ENCODE measurements at places on chromosomes 3 and 15. TPM values are rescaled to one million over a fixed set of nuclear protein-coding genes. Genes with fewer than 3 reads are reported as not detected.

DNA sequence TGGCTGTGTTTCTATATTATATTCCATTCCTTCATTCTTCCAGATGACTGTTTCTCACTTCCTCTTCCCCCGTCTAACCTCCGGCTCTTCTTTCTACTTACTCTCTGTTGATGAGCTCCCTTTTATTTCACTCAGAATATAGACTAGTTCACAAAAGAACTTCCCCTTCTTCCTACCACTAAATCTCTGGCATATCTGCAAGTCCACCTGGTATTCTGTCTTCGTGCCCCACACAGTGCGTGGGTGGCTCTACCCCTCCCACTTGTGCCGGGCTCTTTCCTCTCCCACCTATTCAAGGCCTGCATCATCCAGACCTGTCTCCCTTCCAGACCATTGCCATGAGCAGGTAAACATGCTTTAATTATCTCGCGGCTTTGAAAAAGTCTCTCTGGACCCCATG lies 73.0 kb downstream of the SCN10A start:
- no peak overlapping the region for H3K4me3 ChIP-seq
- no peaks in the 10 kb centered on the region for H3K4me1 ChIP-seq

DNA sequence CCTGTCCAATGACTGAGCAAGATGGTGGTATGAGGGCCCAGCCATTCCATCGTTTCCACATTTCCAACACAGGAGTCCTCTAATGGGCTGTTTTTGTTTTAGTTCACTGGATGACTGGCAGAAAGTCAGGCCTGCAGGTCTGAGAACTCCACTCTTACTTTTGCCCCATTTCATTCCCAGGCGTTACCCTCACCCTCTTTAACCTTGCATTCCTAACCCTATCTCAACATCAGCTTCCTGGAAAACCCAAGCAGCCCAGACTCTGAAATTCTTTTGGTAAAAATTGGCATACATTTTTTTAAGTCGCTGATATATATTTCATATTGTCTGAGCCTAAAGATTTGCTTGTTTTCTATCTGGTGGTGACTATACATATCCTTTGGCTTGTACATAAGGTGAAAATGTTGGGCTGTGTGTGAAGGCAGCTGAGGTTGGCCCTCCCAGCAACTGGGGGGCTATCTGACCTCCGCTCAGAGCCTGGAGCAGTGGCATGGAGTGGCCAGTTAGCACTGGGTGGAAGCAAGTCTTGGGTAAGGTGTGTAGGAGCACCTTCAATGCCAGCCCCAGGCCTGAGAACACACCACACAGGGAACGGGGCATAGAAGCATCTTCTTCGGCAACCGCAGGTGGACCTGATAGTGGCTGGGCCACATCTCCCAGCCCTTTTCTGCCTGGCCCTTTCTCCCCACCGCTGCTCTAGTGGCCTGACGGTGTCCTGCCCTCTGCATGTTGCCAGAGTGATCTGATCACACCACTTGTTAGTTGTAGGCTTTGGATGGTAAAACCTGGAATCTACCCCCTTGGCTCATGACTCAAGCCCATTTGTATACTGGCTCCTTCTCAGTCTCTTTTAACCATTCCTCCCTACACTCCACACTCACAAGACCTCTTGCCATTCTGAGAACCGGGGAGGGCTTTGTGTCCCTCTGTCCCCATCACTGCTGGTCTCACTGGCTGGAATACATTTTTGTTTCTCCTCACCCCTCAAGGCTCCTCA lies 50.0 kb downstream of the AMOTL2 start:
- no peak overlapping the region for H3K27ac ChIP-seq
- no peak for DNase-seq
- H3K4me3 ChIP-seq: no peak overlapping the region
- peaks cover 24% of the 10 kb centered on the region for H3K27me3 ChIP-seq

GRCh38 chr3:106552351-106553043 lies 683.7 kb upstream of the CBLB start:
- H3K4me3 ChIP-seq: no peak overlapping the region
- no peaks in the 10 kb centered on the region for H3K36me3 ChIP-seq
- no peaks in the 10 kb centered on the region for H3K27me3 ChIP-seq
- H3K4me1 ChIP-seq: no peaks in the 10 kb centered on the region
- no peak for DNase-seq

Gene PCOLCE2
- not detected for total RNA-seq

- H3K27me3 ChIP-seq: no peaks in the 10 kb centered on the region
- peaks cover 50% of the 10 kb centered on the region for H3K36me3 ChIP-seq
- no peak overlapping the region for H3K4me3 ChIP-seq
- H3K27ac ChIP-seq: no peak overlapping the region
- H3K4me1 ChIP-seq: peaks cover 6% of the 10 kb centered on the region
These were observed 12.0 kb downstream of the PLSCR1 start for GRCh38 chr3:146532406-146532805.

GRCh38 chr3:108887121-108887520 lies 64.5 kb downstream of the TRAT1 start:
- no peak for DNase-seq
- H3K27me3 ChIP-seq: no peaks in the 10 kb centered on the region
- no peaks in the 10 kb centered on the region for H3K36me3 ChIP-seq
- no peaks in the 10 kb centered on the region for H3K4me1 ChIP-seq
- H3K27ac ChIP-seq: no peak overlapping the region
- no peak overlapping the region for H3K4me3 ChIP-seq

DNA sequence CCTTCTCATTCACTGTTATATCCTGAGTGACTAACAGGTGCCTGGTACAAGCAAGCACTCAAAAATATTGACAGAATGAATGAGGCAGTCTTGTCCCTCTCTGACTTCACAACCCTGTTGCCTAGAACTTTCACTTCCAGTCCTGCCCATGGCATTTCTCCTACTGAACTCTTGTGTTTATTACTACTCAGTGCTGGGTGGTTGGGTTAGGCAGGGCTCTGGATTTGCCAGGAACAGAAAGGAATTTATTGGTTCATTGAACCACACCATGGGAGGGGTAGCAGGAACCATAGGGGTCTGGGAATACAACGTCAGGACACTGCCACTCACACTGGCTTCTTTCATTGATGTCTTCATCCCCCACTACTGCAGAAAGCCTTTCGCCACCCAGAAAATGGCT lies 41.9 kb upstream of the SEMA4B start:
- H3K4me3 ChIP-seq: peak overlapping the region; percentile 38
- DNase-seq: no peak
- H3K27ac ChIP-seq: peak overlapping the region; percentile 67
- no peaks in the 10 kb centered on the region for H3K27me3 ChIP-seq
- peaks cover 37% of the 10 kb centered on the region for H3K4me1 ChIP-seq
- no peaks in the 10 kb centered on the region for H3K36me3 ChIP-seq

DNA sequence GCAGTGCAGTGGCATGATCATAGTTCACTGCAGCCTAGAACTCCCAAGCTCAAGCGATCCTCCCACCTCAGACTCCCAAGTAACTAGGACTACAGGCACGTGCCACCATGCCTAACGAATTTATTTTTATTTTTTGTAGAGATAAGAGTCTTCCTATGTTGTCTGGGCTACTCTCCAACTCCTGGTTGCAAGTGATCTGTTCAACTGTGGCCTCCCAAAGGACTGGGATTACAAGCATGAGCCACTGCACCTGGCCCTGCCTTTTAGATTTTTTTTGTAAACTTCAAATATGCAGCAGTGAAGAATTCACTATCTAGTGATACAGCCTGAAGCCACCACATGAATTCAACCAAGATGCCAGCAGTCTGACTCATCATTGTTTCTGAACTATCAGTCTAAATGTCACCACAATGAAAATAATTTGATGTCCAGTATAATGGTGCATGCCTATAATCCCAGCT lies 32.7 kb downstream of the UBXN7 start:
- H3K4me3 ChIP-seq: no peak overlapping the region
- DNase-seq: no peak
- H3K27me3 ChIP-seq: no peaks in the 10 kb centered on the region
- H3K27ac ChIP-seq: no peak overlapping the region
- peaks cover 62% of the 10 kb centered on the region for H3K36me3 ChIP-seq
- H3K4me1 ChIP-seq: no peaks in the 10 kb centered on the region

Gene SMCO1
- not detected for total RNA-seq

GRCh38 chr3:10935028-10935427 lies 57.5 kb upstream of the SLC6A1 start:
- no peaks in the 10 kb centered on the region for H3K36me3 ChIP-seq
- H3K4me3 ChIP-seq: no peak overlapping the region
- H3K4me1 ChIP-seq: no peaks in the 10 kb centered on the region
- DNase-seq: no peak
- no peak overlapping the region for H3K27ac ChIP-seq

GRCh38 chr3:146544002-146544928 lies at the start of gene PLSCR1:
PLSCR1 (minus strand) TSS chr3:146544607; CDS start chr3:146536552, 8,055 bp downstream.
- peak within 1 kb of the TSS; percentile 92 for H3K4me3 ChIP-seq
- H3K27me3 ChIP-seq: no peaks in the 10 kb centered on the region
- peak; percentile 67 for DNase-seq
- H3K27ac ChIP-seq: peak within 1 kb of the TSS; percentile 92
- peaks cover 51% of the 10 kb centered on the region for H3K4me1 ChIP-seq

DNA sequence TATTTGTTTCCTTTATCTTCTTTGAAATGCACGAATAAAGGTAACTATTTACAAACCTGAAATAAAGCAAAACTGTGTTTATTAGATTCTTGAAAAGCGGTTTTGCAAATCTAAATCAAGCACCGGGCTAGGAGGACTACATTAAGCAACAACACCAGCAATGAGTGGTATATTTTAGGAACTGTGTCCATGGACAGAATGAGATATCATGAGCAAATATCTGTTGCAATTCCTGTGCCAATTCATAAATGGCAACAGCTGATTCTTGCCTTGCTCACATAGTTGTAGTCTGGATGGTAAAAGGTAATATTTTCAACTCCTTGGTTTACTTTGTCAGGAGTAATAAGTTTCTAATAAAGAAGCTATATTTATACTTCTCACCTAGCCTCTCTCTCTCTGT lies 403.3 kb downstream of the LPP start:
- no peaks in the 10 kb centered on the region for H3K27me3 ChIP-seq
- no peak for DNase-seq
- no peaks in the 10 kb centered on the region for H3K36me3 ChIP-seq
- H3K4me1 ChIP-seq: peaks cover 11% of the 10 kb centered on the region
- no peak overlapping the region for H3K27ac ChIP-seq
- H3K4me3 ChIP-seq: no peak overlapping the region

DNA sequence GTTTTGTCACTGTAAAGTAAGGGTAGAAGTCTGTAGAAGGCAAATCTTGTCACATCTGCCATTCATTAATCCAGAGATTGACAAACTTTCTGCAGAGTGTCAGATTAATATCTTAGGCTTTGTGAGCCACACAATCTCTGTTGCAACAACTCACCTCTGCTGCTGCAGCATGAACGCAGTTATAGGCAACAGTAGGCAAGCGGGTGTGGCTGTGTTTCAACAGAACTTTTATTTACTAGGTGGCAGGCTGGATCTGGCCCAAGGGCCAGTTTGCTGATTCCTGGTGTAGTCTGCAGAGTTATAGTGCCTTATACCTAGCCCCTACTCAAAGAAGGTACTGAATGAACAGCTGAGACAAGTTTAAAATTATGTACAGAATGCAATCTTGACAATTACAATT lies 396.7 kb downstream of the FOXP1 start:
- no peak for DNase-seq
- H3K4me3 ChIP-seq: no peak overlapping the region
- H3K36me3 ChIP-seq: peaks cover 38% of the 10 kb centered on the region
- no peaks in the 10 kb centered on the region for H3K27me3 ChIP-seq
- H3K4me1 ChIP-seq: peaks cover 60% of the 10 kb centered on the region
- peak overlapping the region; percentile 18 for H3K27ac ChIP-seq

Gene SLC33A1
- total RNA-seq: 23.3 TPM

Gene PIK3CB
- total RNA-seq: 19.9 TPM

DNA sequence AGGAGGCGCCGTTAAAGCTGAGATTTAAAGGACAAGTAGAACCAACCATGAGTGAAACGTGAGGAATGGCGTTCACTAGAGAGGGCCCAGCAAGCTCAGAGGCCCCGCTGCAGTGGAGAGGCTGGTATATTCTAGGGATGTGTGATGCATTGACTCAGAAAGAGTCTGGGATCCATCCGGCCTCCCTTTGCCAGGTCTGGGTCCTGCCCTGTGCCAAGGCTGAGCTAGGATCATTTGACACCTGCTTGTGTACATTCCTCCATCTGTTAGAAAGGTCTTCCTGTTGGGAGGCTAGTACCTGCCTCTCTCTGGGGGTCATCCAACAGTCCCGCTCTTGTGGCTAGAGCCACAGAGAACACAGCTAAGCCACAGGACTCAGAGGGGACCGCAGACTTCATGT lies 28.4 kb downstream of the CA12 start:
- peaks cover 13% of the 10 kb centered on the region for H3K4me1 ChIP-seq
- no peak overlapping the region for H3K27ac ChIP-seq
- peaks cover 1% of the 10 kb centered on the region for H3K27me3 ChIP-seq

DNA sequence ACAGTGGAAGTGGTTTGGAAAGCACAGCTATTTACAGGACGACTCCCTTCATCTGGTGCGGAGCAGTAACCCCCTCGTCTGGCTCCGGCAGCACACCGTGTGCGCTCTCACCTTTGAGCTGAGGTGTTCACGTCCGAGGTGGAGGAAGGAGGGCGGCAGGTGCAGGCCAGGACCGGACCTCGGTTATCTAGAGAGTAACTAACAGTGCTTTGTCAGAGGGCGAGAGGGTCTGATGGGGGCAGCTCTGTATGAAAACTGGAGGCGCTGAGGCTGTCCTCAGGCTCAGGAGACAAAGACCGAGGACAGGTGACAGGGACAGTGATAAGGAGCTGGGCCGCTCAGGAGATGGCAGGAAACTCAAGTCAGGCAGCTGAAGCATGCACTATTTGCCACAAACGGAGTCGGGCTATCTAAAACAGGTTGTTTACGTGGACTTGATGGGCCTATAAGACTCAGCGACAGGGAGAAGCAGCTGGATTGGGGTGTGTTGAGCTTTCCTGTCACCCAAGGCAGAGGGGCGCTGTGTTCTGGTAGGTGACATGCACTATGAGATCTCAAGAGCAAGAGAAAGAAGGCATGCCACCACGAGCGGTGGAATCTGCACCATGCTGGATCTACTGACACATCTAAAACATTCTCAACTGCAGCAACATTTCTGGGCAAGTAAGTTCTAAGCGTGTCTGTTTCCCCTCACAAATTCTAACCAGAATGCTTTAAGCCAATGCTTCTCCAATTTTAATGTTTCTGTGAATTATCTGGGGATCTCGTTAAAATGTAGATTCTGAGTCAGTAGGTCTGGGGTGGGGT lies 155.2 kb downstream of the XXYLT1 start:
- no peaks in the 10 kb centered on the region for H3K36me3 ChIP-seq
- DNase-seq: no peak
- H3K4me1 ChIP-seq: peaks cover 11% of the 10 kb centered on the region
- no peak overlapping the region for H3K4me3 ChIP-seq

GRCh38 chr3:36484386-36484785 lies 104.1 kb downstream of the STAC start:
- no peak overlapping the region for H3K4me3 ChIP-seq
- H3K36me3 ChIP-seq: no peaks in the 10 kb centered on the region
- no peak overlapping the region for H3K27ac ChIP-seq

GRCh38 chr15:66187271-66187670 lies 66.3 kb downstream of the MEGF11 start:
- H3K27ac ChIP-seq: no peak overlapping the region
- H3K27me3 ChIP-seq: peaks cover 28% of the 10 kb centered on the region
- no peaks in the 10 kb centered on the region for H3K36me3 ChIP-seq
- DNase-seq: no peak
- no peak overlapping the region for H3K4me3 ChIP-seq

Gene TM4SF18
- total RNA-seq: not detected

Gene IL17RE
- 0.66 TPM for total RNA-seq
